ENCODE measurements at places on chromosomes 2 and 18. TPM values are rescaled to one million over a fixed set of nuclear protein-coding genes. Genes with fewer than 3 reads are reported as not detected.

The RTP5 gene
- 0.13 TPM for total RNA-seq

- no peak for DNase-seq
Measured at GRCh38 chr2:106280722-106281446, 86.8 kb upstream of the UXS1 start.

The OTOS gene
- total RNA-seq, result not detected

The SOX11 gene
- total RNA-seq, result not detected

GRCh38 chr2:41879235-41879916 is 168.4 kb upstream of the PKDCC start:
- no peak for DNase-seq

GRCh38 chr2:234025891-234026401 is 24.6 kb upstream of the SPP2 start:
- no peak for DNase-seq

DNA sequence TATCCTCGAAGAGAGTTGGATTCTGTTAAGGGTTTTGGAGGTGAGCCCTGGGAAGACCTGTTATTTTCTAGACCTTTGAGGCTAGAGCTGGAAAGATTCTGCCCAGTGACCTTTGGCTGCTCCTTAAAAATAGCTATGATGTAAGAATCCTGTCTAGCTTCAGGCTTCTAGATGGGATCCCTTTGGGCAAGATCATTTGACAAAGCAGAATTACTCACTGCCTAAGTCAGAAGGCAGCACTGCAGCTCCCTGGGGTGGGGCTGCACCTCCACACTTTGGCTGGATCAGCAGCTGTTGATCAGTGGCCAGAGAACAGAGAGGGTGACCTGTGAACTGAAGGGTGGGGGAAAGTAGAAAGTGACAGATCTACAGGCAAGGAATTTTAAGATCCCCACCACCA is 103.8 kb downstream of the ASAP2 start:
- no peak for DNase-seq

- DNase-seq, result no peak
Measured at GRCh38 chr2:15527074-15527739, 33.9 kb downstream of the NBAS start.

The IGFBP5 gene
- 2.7 TPM for total RNA-seq

- DNase-seq, result no peak
Measured at GRCh38 chr2:19846030-19846429, 55.8 kb downstream of the TTC32 start.

- no peak for DNase-seq
Measured at GRCh38 chr2:102674370-102674769, 55.0 kb downstream of the SLC9A2 start.
